ENCODE measurements at places on chromosomes 7 and 10. TPM values are rescaled to one million over a fixed set of nuclear protein-coding genes. Genes with fewer than 3 reads are reported as not detected.

Gene FGL2
- total RNA-seq, result not detected

Gene PRTFDC1
- 17.2 TPM for total RNA-seq

Gene ADAM22
- total RNA-seq, result 0.38 TPM

Gene WNT2
- not detected for total RNA-seq

Gene KCNMA1
- total RNA-seq, result 76.7 TPM

Gene ARPC1B
- total RNA-seq, result 293 TPM

Gene LBX1
- not detected for total RNA-seq

Gene RGR
- total RNA-seq, result not detected

Gene VPS41
- 23.8 TPM for total RNA-seq

Gene COX15
- total RNA-seq, result 29.4 TPM

Gene TNS3
- total RNA-seq, result 80.6 TPM

Gene GATA3
- 4.5 TPM for total RNA-seq

Gene WNT16
- total RNA-seq, result not detected

Gene CYP3A7
- total RNA-seq, result not detected

Gene RBM48
- total RNA-seq, result 6.3 TPM

Gene GRID1
- 0.24 TPM for total RNA-seq

Gene CDC123
- 120 TPM for total RNA-seq

Gene ELFN1
- 0.48 TPM for total RNA-seq

Gene KCNH2
- total RNA-seq, result 0.38 TPM

Gene LRRC17
- not detected for total RNA-seq

Gene PNLIPRP1
- not detected for total RNA-seq

Gene GIMAP7
- total RNA-seq, result not detected

Gene SOSTDC1
- total RNA-seq, result not detected

Gene AKR1D1
- not detected for total RNA-seq

Gene CNNM1
- total RNA-seq, result 22.7 TPM

Gene HTR5A
- not detected for total RNA-seq

Gene GPR22
- total RNA-seq, result not detected

Gene TAS2R38
- total RNA-seq, result not detected

Gene SSC4D
- 0.92 TPM for total RNA-seq

Gene ASB4
- total RNA-seq, result 0.29 TPM

Gene SGCE
- 53.6 TPM for total RNA-seq

Gene TAC1
- not detected for total RNA-seq

Gene FAM13C
- 0.06 TPM for total RNA-seq

Gene CYP26A1
- 2.9 TPM for total RNA-seq

Gene CYP2C9
- 0.14 TPM for total RNA-seq

Gene EBLN1
- total RNA-seq, result 0.21 TPM

Gene ERVW-1
- not detected for total RNA-seq

Gene ANXA8L1
- 86.4 TPM for total RNA-seq

Gene UCMA
- total RNA-seq, result not detected

Gene CPA1
- total RNA-seq, result not detected

Gene NSUN5
- total RNA-seq, result 64.5 TPM

Gene FAM25A
- not detected for total RNA-seq

Measured in A549 treated with CORT108297 at 1 μM for 4 hours (cell line).